ENCODE measurements at places on chromosomes 13 and 19. TPM values are rescaled to one million over a fixed set of nuclear protein-coding genes. Genes with fewer than 3 reads are reported as not detected.
A peak's percentile ranks its signal among the peaks of the same experiment; 100 is the strongest.

SULT2A1 gene
- polyA plus RNA-seq = not detected

DNA sequence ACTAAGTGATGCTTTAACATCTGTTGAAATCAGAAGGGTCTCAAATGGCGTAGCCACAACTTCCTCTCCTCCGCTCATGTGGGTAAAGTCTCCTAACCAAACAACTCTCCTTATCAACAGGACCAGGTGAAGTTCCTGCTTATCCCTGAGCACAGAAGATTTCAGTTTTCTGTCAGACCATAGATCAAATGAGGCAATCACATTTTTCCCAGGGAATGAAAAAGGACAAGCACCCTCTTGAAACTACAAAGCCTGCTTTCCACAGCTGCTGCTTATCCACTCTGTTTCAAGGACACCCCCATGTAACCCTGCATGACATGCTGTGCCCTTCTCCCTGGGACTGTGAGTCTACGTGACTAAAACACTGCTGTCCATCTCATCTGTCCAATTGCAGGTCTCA is 788.3 kb upstream of the SLITRK5 start:
- no peak for DNase-seq

DNA sequence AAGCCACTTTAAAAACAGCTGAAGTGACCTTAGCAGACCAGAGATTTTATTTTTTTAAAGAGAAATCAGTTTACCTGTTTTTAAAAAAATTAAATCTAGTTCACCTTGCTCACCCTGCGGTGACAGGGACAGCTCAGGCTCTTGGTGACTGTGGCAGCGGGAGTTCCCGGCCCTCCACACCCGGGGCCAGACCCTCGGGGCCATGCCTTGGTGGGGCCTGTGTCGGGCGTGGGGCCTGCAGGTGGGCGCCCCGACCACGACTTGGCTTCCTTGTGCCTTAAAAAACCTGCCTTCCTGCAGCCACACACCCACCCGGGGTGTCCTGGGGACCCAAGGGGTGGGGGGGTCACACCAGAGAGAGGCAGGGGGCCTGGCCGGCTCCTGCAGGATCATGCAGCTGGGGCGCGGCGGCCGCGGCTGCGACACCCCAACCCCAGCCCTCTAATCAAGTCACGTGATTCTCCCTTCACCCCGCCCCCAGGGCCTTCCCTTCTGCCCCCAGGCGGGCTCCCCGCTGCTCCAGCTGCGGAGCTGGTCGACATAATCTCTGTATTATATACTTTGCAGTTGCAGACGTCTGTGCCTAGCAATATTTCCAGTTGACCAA is 10.8 kb downstream of the PLPPR3 start:
- DNase-seq = no peak

GRCh38 chr13:96925477-96925876 is 68.8 kb downstream of the OXGR1 start:
- no peak for DNase-seq

DNA sequence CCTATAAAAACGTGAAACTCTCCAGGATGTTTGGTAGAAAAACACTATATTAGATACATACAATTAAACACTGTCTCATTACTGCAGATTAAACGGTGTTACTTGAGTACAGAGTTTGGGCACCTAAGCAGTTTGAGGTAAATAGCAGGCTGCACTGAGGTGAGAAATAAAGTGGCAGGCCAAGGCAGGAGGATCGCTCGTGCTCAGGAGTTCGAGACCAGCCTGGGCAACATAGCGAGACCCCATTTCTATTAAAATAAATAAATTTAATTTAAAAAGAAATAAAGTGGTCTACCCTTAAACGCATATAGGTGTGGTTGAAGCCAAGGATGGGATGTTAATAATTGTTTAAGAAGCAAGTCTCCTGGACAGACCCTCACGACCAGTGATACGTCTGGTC is 1.2 kb downstream of the PSPC1 start:
- DNase-seq = peak; percentile 3

Data from muscle of back (tissue), 13 donors.